Stimulated activated CD4-positive, alpha-beta T cell treated with anti-CD3 and anti-CD28 coated beads, Interleukin-4, amount 100 ng/mL, for 1 hour (primary cell): ENCODE measurements at places on chromosomes 6 and 20.

- DNase-seq = no peak
These were observed 239.4 kb downstream of the DLL1 start for GRCh38 chr6:170051229-170052172.

GRCh38 chr6:96841345-96841744, 4.1 kb upstream of the GPR63 start:
- no peak for DNase-seq

- no peak for DNase-seq
These were observed 5.2 kb downstream of the TBCC start for GRCh38 chr6:42740725-42741124.

DNA sequence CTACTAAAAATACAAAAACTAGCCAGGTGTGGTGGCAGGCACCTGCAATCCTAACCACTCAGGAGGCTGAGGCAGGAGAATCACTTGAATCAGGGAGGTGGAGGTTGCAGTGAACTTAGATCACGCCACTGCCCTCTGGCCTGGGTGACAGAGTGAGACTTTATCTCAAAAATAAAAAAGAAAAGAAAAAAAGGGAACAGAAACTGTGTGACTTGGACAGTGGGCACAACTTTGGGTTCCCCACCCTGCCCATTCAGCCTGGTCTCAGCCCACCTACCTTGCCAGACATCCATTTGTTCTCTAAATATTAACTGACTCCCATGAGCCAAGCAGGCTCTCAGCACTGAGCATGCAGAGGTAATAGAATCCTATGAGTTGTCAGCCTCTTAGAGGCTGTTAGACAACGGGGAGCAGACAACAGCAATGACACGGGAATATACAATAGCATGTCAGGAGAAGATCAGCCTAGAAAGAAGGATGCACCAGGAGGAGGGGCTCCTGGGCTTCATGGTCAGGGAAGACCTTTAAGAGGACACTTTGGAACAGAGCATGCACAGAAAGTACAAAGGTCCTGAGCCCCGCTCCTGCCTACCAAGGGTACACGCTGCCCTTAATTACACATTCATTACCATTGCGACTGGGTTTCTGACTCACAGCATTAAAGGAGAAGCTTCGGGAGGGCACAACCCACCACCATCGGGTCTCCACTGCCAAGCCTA, 20.0 kb downstream of the FAM209B start:
- DNase-seq = no peak

DNA sequence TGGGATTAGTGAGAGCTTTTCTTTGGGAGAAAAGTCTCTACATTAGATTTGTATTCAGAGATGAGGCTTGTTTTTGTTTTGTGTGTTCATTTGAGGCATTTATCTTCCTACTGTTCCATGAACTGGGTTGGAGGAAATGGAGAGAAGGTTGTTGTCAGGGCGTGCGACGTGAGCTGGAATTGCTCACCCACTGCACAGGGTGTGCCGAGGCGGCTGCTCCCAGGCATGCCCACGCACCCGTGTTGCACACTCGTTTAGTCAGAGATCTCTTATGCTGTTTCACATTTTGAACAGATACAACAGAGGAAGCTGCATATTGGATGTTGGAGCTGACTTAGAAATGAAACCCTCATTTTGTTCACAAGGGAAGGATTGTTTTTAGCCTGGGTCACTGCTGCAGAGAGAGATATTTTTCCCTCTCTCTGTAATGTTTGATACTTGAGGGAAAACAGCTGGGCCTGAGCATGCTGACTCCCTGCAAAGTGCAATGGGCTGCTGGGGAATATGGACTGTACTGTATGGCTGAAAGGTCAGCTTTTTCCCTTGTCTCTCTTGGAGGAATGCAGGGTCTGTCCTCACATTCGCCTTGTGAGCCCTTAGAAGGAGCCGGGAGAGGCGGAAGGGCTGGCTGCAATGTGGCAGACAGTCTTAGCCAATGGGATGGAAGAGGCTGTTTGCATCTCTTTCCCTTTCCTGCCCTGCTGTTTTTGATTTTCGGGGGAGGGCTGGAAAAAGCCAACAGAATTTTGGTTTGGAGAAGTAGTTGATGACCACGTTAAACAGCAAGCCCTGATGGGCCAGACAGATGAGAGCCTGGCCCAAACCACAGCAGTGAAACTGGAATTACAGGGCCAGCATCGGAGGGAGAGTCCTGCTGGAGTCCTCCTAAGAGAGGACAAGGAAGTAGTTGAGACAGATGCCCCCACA, 170.8 kb downstream of the SASH1 start:
- DNase-seq = no peak

DNA sequence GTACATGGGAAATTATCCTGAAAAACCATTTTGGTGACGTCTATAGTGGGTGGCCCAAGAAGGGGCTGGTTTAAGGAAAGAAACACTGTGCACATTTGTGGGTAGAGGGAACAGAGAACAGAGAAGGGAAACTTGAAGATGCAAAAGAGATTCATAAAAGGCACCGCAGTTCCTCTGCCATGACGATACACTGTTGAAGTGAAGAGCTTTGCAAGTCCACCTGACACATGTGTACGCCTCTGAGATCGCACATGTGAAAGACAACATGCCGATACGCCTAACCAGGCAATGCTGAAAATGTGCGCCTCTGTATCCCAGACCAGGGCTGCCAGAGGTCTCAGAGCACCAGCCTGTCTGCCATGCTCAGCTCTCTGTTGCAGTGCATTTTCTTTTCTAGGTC, 180.9 kb downstream of the KIF16B start:
- DNase-seq = no peak

GRCh38 chr6:150991487-150991886, 126.0 kb downstream of the MTHFD1L start:
- no peak for DNase-seq

- no peak for DNase-seq
These were observed 42.9 kb upstream of the BHLHE23 start for GRCh38 chr20:63049561-63050221.

GRCh38 chr6:117629119-117629660, 26.9 kb upstream of the GOPC start:
- DNase-seq = no peak
